ENCODE measurements at places on chromosomes 1 and 21. TPM values are rescaled to one million over a fixed set of nuclear protein-coding genes. Genes with fewer than 3 reads are reported as not detected.

DNA sequence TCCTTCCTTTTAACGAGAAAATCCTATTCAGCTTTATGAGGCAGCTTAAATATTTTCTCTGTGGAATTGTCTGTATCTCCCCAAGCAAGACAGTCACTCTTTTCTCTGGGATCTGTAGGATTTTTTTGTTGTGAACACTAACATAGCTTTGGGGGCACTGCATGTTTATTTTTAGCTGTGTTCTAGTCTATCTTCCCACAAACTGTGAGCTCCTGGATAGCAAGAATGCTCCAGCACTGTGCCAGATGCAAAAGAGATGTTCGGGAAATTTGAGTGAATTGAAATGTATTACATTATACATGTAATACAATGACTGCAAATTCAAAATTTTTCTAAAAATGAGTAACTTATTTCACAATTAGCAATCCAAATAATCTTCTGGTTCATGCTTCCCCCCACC is 282.2 kb downstream of the PLPP3 start:
- no peak for DNase-seq

SPATA17 gene
- total RNA-seq, result not detected

DNA sequence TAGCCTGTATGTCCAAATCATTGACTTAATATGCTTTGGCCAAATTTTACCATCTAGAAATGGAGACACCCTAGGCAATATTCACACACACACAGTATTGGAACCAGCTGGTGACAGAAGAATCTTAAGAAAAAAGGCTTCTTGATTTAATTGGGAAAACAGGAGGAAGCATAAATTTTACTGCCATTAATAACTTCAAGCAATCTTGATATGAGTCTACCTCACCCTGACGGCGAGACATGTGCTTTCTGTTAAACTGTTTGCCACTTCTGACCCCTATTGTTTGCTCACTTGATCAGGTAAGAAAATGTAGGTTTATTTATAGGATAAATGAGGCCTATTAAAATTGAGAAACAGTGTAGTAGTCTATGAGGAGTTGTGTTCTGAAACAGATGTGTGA is 73.2 kb downstream of the KIFAP3 start:
- no peak for DNase-seq

SLC35F3 gene
- total RNA-seq, result not detected

CFAP298 gene
- total RNA-seq, result 23.7 TPM

- no peak for DNase-seq
Observed at GRCh38 chr1:108591466-108591865, 31.6 kb downstream of the EEIG2 start.

CELA2A gene
- total RNA-seq, result not detected

- DNase-seq, result no peak
Observed at GRCh38 chr1:113917400-113918082, 11.6 kb upstream of the HIPK1 start.

WDTC1 gene
- total RNA-seq, result 82.0 TPM

GRCh38 chr21:28283641-28284490 is 708.8 kb downstream of the LTN1 start:
- no peak for DNase-seq

DNA sequence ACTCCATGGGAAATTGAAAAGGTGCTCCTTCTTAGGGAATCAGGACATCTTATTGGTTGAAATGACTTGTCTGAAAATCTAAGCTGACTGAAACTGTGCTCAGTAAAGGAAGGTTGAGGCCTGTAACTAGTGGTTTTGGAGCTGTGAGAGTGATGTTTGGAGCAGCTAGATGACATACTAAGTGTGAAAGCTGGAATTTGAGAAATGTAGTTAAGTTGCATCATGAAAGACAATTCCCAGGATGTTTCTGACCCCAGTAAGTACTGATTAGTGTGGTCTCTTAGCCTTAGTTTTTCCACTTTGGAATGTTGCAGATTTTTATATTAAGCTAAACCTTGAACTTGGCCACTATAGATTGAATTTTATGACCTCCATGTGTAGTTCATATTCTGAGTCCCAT is 154.9 kb downstream of the PAPPA2 start:
- DNase-seq, result no peak

- DNase-seq, result no peak
Observed at GRCh38 chr1:87202922-87203655, 125.6 kb upstream of the LMO4 start.

DNA sequence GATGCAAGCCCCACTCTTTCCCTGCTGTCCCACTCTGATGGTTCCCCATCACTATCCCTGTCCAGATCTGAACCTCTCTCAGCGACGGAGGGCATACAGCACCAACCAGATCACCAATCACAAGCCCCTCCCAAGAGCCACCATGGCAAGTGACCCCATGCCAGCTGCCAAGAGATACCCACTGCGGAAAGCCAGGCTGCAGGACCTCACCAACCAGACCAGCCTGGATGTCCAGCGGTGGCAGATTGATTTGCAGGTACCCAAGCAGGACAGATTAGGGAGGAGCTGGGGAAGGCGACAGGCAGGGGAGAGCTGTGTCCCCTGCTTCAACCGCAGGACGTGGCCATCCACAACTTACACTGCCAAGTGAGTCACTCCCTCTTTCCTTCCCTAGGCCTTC is 46.9 kb downstream of the VWA5B1 start:
- no peak for DNase-seq

CFAP57 gene
- not detected for total RNA-seq

DNA sequence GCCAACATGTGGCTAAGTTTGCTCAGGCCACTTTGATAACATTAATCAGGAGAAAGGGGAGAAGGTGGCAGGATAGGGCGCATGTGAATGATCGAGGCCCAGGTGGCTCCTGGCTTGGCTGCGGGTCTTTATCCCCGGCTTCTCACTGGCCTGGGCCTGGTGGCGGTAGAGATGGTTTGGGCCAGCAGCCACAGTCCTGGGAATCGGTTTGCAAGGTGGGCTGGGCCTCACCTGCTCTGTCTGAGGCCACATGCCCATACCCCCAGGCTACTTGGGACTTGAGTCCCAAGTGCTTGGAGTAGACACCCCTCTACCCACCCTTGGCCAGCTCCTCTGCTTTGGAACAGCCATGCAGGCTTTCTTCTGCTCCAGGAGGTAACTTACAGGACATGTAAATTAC is 49.7 kb upstream of the DISP3 start:
- no peak for DNase-seq

- peak; percentile 88 for DNase-seq
Observed at GRCh38 chr1:156689035-156689952, 12.1 kb upstream of the NES start.

ZBTB18 gene
- total RNA-seq, result 12.6 TPM

GRCh38 chr1:206631085-206631509 is 4.2 kb upstream of the DYRK3 start:
- DNase-seq, result peak; percentile 51

ATF3 gene
- 62.2 TPM for total RNA-seq

CYP4A11 gene
- not detected for total RNA-seq

- DNase-seq, result no peak
Observed at GRCh38 chr1:247224822-247225221, 31.1 kb upstream of the VN1R5 start.

RHD gene
- total RNA-seq, result not detected

DNA sequence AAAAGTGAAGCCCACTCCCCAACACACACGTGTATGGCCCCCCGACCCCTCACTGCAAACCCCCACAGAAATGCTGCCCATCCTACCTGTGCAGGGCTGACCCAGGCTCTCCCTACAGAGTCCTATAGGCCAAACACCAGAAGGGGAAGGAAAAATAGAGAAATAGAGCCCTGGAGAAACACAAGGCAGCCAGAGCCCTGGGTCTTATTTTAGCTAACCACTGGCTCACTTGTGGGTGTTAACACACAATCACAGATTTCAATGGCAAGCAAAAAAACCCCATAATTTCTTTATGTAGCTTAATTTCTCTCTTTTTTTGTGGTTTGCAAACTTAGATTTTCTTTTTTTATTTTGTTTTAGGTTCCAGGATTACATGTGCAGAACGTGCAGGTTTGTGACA is 989 bp upstream of the PIGR start:
- DNase-seq, result no peak

DNA sequence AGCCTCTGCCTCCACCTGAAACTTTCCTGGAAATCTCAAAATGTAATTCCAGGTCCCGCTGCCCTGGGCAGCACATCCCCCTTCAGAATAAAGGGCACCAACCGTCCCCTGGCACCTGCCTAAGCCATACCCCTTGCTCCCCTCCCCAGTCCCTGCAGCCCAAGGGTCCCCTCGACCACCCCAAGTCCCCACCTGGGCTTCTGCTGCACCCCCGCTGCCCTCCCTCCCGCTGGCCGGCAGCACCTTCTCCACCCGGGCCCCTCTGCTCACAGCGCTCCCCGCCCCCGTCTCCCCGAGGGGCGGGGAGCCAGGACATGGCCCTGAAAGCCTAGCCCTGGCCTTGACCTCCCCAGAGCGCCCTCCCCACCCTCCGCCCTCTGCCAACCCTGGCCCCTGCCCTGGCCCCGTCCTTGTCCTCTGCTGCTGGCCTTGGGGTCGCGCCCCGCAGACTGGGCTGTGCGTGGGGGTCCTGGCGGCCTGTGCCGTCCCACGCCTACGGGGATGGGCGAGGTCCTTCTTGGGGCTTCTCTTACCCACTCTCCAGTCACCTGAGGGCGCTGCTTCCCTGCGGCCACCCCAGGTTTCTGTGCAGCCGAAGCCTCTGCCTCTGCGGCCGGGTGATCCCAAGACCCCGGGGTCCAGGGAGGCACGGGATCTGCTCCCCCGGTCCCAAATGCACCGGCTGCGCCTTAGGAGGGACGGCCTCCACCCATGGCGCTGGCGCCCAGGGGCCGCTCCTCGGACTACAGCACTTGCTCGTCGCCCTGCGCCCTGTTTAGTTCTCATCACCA is 41.7 kb downstream of the WDR4 start:
- peak; percentile 8 for DNase-seq

DNA sequence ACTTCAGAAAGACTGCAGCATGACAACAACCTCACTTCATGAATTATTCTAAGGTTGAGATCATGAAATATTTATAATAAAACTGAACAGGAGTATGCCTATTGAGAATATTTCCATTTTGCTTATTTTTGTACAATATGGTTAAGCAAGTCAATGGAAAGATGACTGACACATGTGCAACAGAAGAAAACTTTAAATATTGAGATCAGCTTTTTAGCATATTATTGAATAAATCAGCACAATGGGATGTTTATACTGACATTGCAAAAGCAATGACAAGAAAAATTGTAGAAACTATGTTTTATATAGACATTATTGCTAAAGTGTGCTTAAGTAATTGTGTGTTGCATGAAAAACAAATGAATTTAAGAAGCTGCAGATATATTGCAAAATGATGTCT is 4.6 kb downstream of the LCE7A start:
- DNase-seq, result no peak

DNA sequence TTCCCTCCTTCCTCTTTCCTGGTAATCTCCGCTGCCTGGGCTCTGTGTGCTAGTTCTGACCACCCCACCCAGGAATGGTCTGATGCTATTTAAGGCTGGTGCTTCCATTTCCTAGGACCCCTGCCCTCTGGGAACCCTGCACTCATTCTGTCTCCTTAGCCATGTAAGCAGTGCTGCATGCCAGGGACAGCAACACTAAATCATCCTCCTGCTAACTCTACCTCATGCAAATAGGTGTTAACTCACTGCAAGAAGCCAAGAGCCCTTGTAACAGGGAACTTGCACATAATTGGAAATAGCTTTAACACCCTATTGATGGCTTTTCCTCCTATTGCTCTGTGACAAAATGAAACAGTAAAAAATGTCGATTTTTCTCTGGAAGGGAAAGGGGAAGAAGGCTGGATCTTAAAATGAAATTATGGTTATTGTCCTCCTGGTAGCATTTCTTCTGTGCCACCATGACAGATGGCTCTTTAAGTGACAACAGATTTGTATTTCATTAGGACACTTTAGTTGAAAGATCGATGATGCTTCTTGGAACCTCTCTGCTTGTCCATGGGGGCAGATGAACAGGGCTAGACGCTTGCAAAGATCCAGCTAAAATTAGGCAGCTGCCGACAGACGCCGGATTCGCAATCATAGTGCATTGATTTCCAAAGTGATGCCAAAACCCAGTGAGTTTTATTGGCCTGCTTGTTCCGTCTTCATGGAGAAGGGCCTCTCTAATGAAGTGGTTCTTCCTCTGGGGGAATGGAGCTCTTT is 551.7 kb downstream of the MATN1 start:
- no peak for DNase-seq

KIF2C gene
- 0.93 TPM for total RNA-seq

DNA sequence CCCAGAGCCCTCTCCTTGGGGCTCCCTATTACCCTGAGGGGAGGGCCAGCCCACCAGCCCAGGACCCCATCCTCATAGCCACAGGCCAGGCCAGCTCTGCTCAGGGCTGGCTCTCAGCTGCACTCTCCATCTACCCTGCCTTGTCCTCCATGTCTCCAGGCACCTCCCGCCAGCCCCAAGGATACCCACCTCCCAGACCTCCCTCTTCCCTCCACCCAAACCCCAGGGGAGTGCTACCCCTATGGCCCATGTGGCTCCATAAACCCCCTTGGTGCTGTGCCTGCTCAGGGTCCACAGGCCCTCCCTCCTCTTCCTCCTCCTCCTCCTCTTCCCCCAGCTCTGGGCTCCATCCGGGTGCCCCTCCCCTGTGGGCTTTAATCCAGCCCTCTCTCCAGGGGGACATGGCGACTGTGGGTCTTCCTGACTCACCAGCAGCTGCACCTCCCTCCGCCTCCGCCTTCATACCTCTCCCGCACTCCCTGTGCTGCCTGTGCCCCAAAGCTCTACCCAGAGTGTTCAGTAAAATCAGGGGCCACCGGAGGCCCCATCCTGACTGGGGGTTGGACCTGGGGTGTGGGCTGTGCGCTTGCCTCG is 9.1 kb downstream of the YBEY start:
- DNase-seq, result no peak

DNA sequence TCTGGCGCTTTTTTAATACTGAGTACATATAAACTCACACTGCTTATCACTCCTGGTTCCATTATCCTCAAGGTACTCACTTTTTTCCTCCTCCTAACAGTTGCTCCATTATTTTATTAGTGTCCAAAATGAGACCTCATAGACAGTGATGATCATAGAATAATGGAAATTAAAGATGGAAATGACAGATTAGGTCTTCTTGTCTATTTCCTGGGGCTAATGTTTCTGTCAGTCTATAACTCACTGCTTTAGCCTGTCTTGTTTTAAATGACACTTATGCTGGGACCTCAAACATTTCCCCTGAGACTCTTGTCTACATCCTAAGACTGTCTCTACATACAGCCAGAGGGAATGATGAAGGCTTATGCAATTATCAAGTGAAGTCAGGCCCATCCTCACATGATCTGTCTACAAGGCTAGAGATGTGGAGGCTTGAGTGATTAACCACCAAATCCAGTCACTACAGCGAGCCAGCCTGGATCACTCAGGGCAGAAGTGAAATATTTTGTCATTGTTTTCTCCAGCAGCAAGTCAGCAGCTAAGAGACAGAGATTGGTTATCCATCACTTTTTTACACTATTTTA is 152.1 kb downstream of the ASTN1 start:
- DNase-seq, result no peak

GRCh38 chr1:24737368-24738117 is 7.7 kb upstream of the CLIC4 start:
- DNase-seq, result no peak

GRCh38 chr1:207631137-207631536 is 13.8 kb upstream of the CR1L start:
- no peak for DNase-seq
